ENCODE measurements at places on chromosomes 1 and 21. TPM values are rescaled to one million over a fixed set of nuclear protein-coding genes. Genes with fewer than 3 reads are reported as not detected.
A peak's percentile ranks its signal among the peaks of the same experiment; 100 is the strongest.

DNA sequence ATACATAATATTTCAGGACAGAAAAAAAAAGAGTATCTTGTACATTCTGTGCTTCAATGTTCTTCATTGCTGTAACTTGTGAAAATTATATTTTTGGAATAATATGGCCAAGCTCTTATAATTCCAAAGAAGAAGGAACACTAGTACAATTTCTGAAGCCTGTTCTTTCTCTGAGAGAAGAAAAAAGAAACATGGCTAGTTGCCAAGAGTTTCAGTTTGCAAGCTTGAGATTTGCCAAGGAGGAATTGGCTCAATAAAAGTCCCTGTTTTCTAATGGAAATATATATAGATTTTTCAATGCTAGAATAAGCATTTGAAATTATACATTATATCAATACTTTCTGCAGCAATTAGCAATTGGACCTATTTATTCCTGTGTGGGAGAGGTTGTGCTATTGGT lies 285.2 kb upstream of the NEGR1 start:
- H3K27ac ChIP-seq: no peak overlapping the region
- no peaks in the 10 kb centered on the region for H3K27me3 ChIP-seq
- DNase-seq: no peak
- H3K36me3 ChIP-seq: no peaks in the 10 kb centered on the region

DNA sequence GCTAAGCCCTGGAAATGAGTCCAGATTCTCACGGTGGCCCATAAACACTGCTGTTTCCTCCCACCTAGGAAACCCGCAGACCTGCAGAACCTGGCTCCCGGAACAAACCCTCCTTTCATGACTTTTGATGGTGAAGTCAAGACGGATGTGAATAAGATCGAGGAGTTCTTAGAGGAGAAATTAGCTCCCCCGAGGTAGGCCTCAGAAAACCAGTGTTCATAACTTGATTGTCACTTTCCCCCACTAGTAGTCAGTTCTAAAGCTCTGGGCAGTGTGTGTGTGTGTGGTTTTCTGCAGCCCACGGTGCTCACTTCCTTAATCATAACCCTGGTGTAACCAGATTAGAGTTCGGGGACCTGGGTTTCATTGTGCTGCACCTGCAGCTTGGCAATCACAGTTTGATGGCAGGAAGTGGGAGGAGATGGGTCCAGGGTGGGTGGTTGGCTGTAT lies 39.1 kb downstream of the CLIC6 start:
- peaks cover 5% of the 10 kb centered on the region for H3K27me3 ChIP-seq
- H3K4me1 ChIP-seq: peaks cover 26% of the 10 kb centered on the region
- H3K27ac ChIP-seq: peak overlapping the region; percentile 63
- H3K4me3 ChIP-seq: no peak overlapping the region

DNA sequence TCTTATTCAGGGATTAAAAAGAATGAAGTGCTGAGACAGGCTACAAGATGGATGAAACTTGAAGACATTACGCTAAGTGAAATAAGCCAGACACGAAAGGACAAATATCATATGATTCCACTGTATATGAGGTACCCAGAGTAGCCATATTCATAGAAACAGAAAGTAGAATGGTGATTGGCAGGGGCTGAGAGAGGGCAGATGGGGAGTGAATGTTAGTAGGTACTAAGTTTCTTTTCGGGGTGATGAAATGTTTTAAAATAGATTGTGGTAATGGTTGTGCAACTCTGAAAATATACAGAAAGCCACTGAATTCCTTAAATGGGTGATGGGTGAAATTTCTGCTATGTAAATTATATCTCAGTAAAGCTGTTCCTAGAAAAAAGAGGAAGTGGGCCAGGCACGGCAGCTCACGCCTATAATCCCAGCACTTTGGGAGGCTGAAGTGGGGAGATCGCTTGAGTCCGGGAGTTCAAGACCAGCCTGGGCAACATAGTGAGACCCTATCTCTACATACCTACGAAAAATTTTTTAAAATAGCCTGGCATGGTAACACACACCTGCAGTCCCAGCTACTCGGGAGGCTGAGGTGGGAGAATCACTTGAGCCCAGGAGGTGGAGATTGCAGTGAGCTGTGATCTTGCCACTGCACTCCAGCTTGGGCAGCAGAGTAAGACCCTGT lies 15.9 kb downstream of the SLC27A3 start:
- peak overlapping the region; percentile 43 for H3K4me3 ChIP-seq
- H3K27ac ChIP-seq: peak overlapping the region; percentile 80
- H3K36me3 ChIP-seq: no peaks in the 10 kb centered on the region

DNA sequence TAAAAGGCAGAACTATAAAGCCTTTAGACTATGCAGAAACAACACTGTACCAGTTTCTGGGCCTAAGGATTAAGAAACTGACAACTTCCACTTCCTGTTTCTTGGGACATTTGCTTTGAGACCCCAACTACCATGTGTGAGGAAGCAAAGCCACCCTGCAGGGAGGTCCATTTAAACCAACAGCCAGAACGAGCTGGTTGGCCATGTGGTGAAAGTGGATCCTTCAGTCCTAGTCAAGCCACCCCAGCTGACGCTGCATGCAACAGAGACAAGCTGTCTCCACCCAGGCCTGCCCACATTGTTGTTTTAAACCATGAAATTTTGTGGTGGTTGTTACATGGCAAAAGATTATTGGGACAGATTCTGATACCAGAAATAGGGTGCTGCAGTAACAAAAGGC lies 31.8 kb upstream of the SLFNL1 start:
- no peaks in the 10 kb centered on the region for H3K27me3 ChIP-seq
- no peak for DNase-seq
- peaks cover 18% of the 10 kb centered on the region for H3K36me3 ChIP-seq
- no peak overlapping the region for H3K4me3 ChIP-seq
- no peaks in the 10 kb centered on the region for H3K4me1 ChIP-seq
- no peak overlapping the region for H3K27ac ChIP-seq

DNA sequence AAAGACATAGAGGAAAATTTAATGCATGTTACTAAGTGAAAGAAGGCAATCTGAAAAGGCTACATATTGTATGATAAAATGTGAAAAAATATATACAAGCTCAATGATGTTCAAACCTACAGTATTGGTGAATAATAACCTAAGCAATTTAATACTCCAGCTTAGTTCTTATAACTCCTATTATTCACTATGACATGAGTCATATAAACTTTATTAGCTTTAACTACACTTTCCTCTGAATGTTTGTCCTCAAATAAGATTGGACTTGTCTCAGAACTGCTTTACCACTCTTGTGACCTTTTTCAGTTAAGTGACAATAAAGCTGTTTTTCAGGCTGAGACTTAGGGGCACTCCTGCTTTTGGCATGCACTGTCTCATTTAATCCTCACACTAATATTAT lies 50.9 kb downstream of the CNST start:
- no peak overlapping the region for H3K27ac ChIP-seq
- H3K4me1 ChIP-seq: peaks cover 12% of the 10 kb centered on the region
- H3K4me3 ChIP-seq: no peak overlapping the region
- H3K36me3 ChIP-seq: peaks cover 20% of the 10 kb centered on the region
- no peaks in the 10 kb centered on the region for H3K27me3 ChIP-seq

GRCh38 chr1:5745800-5746610 lies 246.2 kb downstream of the NPHP4 start:
- no peak overlapping the region for H3K4me3 ChIP-seq
- no peaks in the 10 kb centered on the region for H3K4me1 ChIP-seq
- H3K36me3 ChIP-seq: no peaks in the 10 kb centered on the region
- H3K27me3 ChIP-seq: peaks cover 14% of the 10 kb centered on the region
- peak; percentile 63 for DNase-seq

GRCh38 chr1:4055294-4055967 lies 155.4 kb upstream of the C1orf174 start:
- no peak overlapping the region for H3K4me3 ChIP-seq
- no peak for DNase-seq
- H3K27ac ChIP-seq: no peak overlapping the region
- H3K27me3 ChIP-seq: peaks cover 2% of the 10 kb centered on the region

DNA sequence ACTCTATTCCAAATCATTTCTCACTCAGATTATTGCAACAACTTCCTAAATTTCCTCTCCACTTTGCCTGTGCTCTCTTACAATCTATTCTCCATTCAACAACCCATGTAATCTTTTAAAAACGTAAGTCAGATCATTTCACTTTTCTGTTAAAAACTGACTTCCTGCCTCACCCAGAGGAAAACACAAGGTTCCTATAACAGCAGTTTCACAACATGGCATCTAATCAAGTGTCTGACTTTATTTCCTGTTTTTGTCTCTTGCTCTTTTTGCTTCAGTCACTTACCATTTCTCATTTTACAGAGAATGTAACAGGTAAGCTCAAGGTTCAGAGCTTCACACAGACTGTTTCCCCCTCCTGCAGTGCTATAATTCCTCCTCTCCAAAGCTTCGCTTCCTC lies 560.7 kb downstream of the LRRIQ3 start:
- no peak overlapping the region for H3K4me3 ChIP-seq
- no peaks in the 10 kb centered on the region for H3K36me3 ChIP-seq
- H3K4me1 ChIP-seq: no peaks in the 10 kb centered on the region
- DNase-seq: no peak

The EPHX1 gene
- total RNA-seq: 2.1 TPM

The IFNGR2 gene
- total RNA-seq: 7.8 TPM

The CA6 gene
- 3.9 TPM for total RNA-seq

Data from activated CD8-positive, alpha-beta T cell treated with anti-CD3 and anti-CD28 coated beads for 36 hours (primary cell).